ENCODE measurements at places on chromosomes 1 and 21. TPM values are rescaled to one million over a fixed set of nuclear protein-coding genes. Genes with fewer than 3 reads are reported as not detected.

The TRABD2B gene
- not detected for total RNA-seq

DNA sequence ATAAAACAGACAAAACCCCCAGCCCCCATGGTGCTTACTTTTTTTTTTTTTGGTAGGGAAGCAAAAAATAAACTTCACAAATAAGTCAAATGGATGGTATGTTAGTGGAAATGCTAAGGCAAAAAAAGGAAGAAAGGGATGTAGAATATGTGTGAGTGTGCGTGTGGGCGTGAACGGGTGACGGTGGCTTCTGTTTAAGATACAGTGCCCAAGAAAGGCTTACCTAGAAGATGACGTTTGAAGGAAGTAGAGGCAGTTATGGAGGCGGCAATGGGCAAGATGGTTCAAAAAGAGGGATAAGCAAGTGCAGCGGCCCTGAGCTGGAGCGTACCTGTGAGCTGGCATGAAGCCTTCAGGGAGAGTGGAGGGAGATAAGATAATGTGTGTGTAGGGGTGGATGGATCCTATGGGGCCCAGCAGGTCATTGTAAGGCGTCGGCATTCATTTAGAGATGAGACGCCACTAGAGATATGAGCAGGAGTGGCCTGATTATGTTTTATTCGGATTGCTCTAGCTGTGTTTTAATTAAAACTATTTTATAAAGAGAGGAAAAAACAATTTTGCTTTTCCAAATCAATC, 19.9 kb downstream of the LEPR start:
- DNase-seq: no peak

GRCh38 chr1:43021547-43022474, 63.1 kb upstream of the SLC2A1 start:
- DNase-seq: no peak

The OLFML2B gene
- total RNA-seq: not detected

DNA sequence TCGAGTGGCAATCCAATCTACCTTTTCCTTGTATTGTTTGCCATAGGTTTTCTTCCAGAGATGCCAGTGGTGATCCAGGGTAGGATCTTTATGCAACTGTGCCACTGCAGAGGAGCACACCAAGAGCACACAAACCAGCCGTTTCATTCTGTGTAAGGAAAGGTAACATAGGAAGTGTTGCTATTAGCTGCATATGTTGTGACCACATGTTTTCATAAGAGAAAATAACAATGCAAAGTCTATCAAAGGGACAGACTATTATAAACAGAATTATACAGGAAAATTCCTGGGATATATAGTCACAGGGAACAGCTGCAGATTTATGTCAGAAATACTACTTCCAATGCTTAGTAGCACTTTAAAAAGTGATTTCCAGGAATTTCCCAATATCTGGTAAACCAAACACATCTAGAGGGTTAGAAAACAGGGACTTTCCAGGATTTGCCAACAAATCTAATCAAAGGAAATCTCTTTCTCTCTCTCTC, 919 bp downstream of the CTSS start:
- no peak for DNase-seq

DNA sequence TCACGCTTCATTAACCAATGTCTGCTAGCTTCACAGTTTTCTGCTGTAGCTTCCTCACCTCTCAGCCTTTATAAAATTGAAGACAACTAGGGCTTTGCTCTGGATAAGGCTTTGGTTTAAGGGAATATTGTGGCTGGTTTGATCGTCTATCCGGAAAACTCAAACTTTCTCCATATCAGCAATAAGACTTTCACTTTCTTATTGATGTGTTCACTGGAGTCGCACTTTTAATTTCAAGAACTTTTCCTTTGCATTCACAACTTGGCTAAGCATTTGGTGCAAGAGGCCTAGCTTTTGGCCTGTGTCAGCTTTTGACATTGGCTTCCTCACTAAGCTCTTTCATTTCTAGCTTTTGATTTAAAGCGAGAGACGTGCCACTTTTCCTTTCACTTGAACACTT, 12.9 kb downstream of the COA6 start:
- DNase-seq: no peak

DNA sequence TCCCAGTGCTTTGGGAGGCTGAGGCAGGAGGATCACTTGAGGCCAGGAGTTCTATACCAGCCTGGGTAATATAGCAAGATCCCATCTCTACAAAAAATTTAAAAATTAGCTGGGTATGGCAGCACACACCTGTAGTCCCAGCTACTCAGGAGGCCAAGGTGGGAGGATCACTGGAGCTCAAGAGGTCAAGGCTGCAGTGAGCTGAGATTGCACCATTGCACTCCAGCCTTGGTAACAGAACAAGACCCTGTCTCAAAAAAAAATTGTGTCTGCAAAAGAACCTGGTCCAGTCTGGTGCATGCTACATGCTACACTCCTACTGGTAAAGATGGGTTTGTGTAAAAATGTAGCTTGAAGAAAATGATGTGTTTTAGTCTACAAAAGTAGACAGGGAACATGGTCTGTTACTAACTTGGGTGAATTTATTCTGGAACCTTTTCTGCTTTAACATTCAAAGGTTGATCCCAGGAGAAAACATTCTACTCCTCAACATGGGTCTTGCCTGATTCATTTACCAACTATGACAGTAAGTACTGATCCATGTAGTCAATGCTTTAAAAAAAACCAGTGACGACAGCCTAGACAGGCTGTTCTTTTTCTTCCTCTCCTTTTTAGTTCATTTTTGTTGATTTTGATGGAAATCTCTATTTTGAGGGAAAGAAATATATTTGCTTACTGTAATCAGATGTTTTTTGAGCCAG, 32.7 kb upstream of the ENAH start:
- no peak for DNase-seq

The IL23R gene
- not detected for total RNA-seq

The ICOSLG gene
- total RNA-seq: 40.5 TPM

The ZNF697 gene
- total RNA-seq: not detected

The AUNIP gene
- not detected for total RNA-seq

DNA sequence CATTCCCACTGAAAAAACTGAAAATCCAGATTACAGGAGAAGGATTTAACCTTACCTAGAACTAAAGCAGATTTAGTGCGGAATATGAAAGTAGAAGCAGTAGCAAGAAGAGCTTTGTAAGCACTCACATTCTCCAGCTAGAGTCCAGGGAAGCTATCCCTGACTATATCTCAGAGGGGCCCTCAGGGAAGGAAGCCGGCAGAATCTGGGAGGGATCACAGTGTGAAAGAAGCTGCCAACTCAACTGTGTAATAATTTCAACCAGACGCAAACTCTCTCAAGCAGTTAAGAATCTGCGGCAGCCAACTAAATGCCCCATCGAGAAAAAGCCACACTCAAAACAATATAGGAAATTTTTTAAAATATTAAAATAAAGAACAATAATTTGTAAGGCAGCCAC, 163.8 kb downstream of the EIF4G3 start:
- DNase-seq: no peak

DNA sequence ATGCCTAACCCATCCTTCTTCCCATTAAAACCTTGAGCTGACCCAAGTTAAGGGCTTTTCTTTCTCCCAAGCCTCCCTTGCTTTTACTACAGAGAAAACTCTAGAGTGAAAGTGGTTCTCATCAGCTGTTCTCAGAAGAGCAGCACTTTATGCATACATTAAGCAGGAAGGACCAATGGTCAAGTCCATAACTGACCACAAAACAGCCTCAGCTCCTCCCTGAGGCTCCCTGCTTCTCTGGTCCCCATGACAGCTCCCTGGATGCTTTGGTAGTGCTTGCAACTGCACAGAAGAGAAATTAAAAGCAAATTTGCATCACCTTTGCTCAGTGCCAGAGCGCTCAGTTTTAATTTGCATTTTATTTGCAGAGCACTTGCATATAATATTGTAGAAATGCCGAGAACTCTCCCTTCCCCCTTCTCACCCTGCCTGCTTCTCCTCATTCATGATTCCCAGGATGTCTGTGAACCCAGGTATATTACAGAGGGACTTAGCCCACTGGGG, 56.1 kb downstream of the LMX1A start:
- no peak for DNase-seq

GRCh38 chr1:238439511-238439910, 548.8 kb upstream of the ZP4 start:
- no peak for DNase-seq

The ALPL gene
- total RNA-seq: not detected

DNA sequence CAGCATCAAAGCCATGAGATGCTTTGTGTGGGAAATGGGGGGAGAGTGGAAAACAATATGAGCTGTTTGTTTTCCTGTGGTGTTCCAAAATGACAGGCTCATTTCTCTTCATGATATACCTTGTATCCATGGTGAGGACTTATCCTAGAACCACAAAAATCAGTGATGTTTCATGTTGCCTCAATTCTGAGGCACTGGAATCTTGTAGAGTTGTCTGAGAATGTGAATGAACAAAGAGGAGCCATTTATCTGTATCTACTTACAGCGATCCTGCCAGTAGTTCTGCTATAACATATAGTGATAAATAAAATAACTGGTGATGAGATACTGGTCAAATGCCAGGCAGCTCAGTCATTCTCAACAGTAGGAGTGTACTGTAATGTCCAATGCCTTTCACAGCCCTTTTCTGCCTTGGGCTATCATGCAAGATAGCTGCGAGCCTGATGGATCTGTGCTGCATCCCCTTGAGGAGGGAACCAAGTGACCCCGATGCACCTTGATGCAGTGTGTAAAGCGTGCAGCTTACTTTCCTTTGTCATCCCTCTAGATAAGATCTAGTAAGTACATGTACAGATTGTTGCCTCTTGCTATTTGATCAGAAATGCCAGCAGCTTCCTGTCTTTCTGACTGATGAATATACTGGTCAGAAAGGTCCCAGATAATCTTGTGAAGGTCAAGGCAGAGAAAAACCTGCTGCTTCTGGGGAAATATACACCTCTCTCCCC, 52.8 kb downstream of the SLC44A3 start:
- DNase-seq: no peak

The CFHR1 gene
- total RNA-seq: not detected

The TNFSF4 gene
- 0.36 TPM for total RNA-seq

DNA sequence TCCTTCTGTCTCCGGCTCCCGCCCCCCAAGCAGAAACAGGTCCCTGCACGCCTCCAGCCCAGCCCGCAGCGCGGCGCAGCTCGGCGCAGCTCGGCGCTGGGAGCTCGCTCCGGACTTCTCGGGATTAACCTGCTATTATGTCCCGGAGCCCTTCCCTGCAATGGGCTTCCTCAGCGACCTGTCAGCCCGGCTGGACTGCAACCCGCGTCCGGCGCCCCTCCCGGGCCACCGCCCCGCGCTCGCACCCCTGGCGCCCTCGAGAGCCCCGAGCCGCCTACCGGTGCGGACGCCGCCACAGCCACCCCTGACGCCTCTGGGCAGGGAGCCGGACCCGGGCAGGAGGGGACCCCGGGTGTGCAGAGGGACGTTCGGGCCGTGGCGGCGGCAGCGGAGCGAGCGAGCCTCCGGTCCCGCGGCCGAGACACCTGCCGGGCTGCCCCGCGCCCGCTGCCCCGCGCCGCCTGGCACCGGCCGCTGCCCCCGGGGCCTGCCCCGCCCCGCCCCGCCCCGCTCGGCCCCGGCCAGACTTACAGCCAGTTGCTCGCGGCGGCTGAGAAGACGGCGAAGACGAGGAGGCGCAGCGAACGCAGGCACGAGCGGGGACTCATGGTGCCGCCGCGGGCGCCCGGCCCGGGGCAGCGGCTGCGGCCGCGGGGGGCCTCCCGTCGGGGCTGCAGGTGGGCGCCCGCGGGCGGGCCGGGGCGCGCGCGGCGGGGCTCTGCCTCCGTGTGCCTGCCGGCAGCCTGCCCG, 407 bp downstream of the WNT4 start:
- DNase-seq: no peak

DNA sequence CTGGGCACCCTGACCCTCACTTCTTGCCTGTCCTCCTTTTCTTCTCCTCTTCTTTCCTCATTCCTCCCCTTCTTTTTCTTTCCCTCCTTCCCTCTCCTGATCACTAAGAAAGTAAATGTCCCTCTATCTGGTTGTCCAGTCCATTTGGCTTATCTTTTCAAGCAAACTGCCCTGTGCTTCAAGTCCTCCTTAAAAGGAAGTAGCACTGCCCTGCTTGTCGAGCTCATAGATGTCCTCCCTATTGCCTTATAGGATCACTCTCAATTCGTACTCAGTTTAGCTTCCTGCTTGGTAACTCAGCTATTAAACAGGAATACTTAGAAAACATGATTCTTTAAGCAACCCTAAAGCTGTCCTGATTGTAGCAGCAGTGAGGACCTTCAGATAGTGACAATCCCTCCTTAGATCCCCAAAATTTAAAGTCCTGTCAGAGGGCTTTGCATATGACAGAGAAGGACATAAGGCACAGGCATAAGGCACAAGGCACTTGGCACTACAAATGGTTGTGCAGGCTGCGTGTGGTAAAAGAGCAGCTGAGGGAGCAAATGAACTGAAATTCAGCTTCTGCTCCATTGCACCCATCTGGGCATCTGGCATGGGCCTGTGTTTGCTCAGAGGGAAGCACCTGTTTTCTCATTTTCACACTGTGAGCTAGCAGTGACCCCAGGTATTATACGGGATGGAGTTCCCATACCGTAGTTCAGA, 26.1 kb upstream of the SLAMF6 start:
- no peak for DNase-seq

GRCh38 chr1:64601207-64601606, 131.3 kb downstream of the CACHD1 start:
- DNase-seq: no peak

The CELA2A gene
- total RNA-seq: not detected

The WNT2B gene
- 0.47 TPM for total RNA-seq

The CD34 gene
- total RNA-seq: not detected

DNA sequence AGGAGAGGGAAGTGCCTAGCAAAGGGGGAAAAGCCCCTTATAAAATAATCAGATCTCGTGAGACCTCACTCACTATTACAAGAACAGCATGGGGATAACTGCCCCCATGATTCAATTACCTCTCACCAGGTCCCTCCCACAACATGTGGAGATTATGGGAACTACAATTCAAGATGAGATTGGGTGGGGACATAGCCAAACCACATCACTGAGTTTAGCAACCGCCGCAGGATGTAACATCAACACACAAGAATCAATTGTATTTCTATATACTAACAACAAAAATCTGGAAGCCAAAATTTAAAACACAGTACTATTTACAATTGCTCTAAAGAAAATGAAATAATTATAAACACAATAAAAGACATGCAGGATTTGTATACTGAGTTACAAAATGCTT, 21.9 kb downstream of the DIRAS3 start:
- no peak for DNase-seq
